Muscle of leg (tissue), 16 donors: ENCODE measurements at places on chromosomes 6 and 20. TPM values are rescaled to one million over a fixed set of nuclear protein-coding genes. Genes with fewer than 3 reads are reported as not detected.

Gene DEFB132
- not detected for polyA plus RNA-seq

Gene SPINT4
- not detected for polyA plus RNA-seq

Gene CST2
- polyA plus RNA-seq, result not detected

Gene KHDRBS2
- 0.16 TPM for polyA plus RNA-seq

Gene CAPN11
- 0.42 TPM for polyA plus RNA-seq
